Lower leg skin (tissue), 4 donors: ENCODE measurements at places on chromosomes 6 and 20.
A peak's percentile ranks its signal among the peaks of the same experiment; 100 is the strongest.

GRCh38 chr6:63487103-63487813, 85.0 kb upstream of the LOC128125822 start:
- DNase-seq: no peak

GRCh38 chr6:28264834-28265401, 2.0 kb upstream of the ZSCAN26 start:
- no peak for DNase-seq

DNA sequence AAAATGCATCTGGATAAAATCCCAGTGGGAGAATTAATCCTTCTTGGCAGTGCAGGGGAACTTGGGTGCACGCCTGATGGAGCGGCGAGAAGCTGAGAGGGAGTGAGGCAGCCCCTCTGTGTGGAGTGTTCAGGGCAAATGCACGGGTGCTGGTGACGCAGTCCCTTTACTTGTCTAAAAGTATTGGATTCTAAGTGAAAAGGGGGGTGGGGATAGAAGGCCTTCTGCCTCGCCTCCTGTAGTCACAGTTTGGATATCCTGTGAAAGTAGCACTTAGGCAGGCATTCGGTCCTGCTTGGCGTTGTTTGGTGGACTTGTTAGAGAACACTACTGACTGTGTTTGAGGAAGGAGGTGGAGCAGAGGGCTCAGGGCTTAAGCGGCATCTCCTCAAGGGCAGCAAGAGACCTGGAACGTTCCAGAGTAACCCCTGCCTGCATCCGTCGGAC, 39.3 kb downstream of the PHACTR3 start:
- DNase-seq: no peak

GRCh38 chr20:48766961-48767960, 60.5 kb downstream of the PREX1 start:
- no peak for DNase-seq

DNA sequence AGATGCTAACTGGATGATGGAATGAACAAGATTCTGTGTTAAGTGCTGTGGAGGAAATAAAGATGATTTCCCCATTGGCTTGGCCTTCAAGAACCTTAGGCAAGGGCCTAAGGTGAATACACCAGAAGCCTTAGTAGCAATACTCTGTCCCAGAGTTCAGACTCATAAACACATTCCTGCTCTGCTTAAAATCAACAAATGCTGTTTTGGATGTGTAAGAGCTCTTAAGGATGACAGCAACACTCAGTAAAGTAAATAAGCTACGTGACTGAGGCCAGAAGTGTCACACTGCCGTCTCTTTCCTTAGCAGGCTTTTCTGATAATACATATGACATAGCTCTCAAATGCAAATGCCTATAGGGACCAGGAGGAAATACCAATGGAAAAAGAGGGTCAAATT, 90.6 kb downstream of the EYA2 start:
- peak; percentile 1 for DNase-seq

- DNase-seq: no peak
Measured at GRCh38 chr6:111971181-111971841, 82.6 kb upstream of the CCN6 start.

- no peak for DNase-seq
Measured at GRCh38 chr20:18971121-18971520, 157.5 kb downstream of the SCP2D1 start.

DNA sequence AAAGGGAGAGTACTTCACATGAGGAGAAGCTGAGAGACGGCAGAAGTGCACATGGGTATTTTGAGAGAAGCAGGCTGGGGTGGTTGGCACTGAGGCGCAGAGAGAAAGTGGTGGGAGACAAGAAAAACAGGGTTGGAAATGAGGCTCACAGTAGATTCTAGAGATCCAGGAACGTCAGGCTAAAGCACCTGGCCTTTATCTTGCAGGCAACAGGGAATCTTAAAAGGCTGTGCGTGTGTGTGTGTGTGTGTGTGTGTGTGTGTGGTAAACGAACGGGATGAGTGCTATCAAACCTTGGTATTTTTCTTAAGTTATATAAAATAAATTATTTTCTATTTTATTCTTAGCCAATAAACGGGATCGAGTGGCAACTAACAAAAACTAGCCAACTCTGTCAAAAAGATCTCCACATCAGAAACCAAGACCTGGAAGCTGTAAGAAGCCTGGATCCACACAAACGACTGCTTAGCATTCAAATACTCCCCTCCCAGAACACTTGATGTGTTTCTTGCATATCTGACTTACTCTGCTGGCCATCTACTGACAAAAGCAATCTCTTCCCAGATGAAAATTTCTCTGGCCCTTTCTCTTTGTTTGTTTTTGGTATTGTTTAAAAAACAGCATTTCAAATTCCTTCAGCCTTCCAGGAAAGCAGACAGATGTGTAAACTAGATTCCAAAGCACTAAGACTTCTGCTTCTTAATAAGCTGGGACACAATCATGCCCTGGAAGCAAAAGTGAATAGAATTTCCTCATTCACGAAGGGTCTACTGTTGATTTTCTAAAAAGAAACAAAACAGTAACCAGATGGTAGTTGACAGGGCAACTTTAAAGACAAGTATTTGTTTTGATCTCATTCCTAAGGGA, 44.8 kb upstream of the FABP7 start:
- DNase-seq: no peak

DNA sequence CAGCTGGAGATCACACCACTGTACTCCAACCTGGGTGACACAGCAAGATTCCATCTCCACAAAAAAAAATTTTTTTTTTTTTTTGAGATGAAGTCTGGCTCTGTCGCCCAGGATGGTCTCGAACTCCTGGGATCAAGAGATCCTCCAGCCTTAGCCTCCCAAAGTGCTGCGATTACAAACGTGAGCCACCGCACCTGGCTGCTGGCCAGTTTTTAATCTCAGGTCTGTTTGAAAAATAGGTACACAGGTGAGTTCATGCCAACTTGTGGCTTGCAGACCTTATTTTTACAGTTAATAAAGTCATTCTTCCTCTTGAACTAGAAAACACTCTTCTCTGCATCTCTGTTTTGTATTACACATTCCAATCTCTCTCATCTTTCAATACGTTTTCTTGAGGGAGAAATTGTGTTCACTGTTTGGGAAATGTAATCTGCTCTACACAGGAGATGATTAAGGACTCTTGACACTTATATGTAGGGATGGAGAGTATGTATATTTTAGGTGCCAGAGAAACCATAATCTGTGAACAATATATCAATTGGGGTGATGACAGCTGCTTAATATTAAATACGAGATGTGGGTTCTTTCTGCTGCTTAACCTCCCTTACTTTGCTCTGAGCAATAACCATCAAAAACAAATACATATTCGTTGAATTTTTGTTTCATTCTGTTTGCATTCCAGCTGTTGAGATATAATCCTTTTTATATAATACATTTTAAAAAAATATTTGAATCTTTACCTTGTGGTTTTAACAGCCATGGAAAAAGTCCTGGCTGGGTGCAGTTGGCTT, 17.7 kb upstream of the RIPOR3 start:
- no peak for DNase-seq

DNA sequence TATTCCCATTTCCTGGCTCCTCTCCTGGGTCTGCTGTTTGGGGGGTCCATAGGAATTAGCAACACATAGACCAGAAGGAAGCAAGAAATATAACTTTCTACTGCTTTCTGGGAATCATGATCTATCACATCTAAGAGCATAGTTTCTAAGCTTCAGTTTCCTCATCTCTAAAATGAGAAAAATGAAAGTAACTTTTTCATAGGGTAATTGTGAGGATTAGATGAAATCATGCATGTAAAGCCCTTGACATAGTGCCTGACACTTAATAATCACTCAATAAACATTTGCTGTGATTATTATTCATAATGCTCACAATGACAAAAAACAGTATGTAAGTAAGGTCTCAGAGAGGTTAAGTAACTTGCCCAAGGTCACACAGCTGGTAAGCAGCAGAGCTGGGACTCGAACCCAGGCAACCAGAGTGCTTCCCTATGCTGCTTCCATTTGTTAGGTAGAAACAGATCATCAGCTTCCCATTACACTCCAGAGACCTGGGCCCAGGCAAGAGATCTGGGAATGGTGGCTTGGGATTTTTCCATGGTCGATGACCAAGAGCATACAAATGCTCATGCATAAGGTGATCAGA, 86.6 kb upstream of the MAFB start:
- no peak for DNase-seq

DNA sequence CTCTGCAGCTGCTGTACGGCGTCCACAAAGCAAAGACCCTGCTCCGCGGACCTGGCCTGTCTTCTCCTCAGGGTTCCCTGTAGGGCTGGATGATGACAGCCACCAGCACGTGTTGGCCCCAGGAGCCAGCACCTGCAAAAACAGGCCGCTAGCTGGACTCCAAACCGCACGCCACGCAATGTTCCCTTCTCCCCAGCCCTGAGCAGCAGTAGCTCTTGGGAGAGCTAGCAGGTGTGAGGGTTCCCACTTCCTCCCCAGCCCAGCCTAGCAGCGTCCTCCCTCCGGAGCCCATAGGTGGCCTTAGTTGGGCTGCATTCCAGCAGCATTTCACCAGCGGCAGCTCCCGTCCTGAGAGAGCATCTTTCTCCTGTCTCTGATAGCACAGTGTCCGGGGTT, 42.3 kb downstream of the DACT2 start:
- no peak for DNase-seq
